ENCODE measurements at places on chromosomes 2 and 18.

DNA sequence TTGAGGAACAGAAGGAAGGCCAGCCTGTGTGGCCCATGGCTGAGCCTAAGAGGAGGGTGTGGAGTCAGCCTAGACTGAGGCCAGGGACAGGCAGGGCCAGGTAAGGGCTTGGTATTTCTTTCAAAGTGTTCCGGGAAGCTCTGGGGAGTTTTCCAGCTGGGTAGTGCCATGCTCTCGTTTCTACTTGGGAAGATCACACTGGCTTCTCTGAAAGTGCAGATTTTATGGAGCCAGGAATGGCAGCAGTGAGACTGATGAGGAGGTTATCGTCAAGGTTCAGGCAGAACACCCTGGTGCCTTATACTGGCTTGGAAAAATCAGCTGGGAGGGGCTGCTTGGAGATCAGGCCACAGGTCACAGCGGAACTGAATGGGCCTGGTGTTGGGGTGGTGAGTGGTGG lies 245.1 kb downstream of the SOX11 start:
- DNase-seq, result no peak

DNA sequence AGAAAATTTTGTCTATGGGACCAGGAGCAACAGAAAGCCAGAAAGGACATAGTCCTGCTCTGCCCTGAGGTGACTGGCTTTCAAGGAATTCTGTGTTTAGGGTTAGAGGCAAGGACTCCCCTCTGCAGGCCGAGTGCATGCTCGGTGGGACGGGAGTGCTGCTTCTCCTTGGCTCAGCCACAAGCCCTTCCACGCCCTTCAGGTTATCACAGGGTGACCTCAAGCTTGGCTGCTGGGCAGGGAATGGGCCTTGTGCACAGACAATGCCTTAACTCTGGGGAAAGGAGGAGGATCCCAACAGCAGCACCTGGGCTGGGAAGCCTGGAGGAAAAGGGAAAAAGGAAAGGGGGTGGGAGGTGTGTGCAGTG lies 32.8 kb downstream of the FAM178B start:
- DNase-seq, result no peak

DNA sequence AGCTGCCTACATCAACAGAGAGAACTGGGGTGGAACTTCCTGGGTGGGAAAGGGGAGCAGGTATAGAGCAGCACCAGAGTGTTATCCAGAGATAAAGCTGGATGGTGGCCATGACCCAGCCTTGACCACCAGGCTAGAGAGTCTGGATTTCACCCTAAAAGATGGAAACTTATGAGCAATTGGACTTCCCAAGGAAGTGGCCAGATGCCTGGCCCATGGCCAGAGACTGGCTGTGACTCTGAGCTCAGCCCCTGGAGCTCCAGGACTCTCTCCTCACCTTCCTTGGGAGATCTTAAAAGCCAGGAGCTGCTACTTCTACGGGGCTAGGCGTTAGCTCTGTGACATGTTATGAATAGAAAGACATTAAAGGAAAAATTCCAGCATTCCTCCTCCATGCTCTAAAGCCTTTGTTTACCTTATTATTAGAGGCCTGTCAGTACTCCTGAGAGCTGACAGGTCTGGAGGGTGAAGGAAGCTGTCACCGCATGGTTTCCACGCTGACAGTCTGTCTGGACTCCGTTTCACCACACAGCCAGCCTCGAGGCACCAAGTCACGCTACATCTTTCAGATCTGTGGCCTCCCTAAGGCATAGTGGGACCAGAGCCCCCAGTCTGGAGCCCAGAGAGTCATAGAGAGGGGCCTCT lies 260.0 kb upstream of the SIX2 start:
- no peak for DNase-seq

GRCh38 chr2:53655256-53655655 lies 112.3 kb upstream of the CHAC2 start:
- no peak for DNase-seq

- DNase-seq, result no peak
Observed at GRCh38 chr2:28381225-28382180, 11.2 kb upstream of the FOSL2 start.

Data from stimulated activated CD8-positive, alpha-beta memory T cell treated with anti-CD3 and anti-CD28 coated beads, Interleukin-12 subunit alpha, Interleukin-12 subunit beta, amount 100 ng/mL, for 4 hours (primary cell).